H1 (cell line): ENCODE measurements at places on chromosomes 7 and 10.

DNA sequence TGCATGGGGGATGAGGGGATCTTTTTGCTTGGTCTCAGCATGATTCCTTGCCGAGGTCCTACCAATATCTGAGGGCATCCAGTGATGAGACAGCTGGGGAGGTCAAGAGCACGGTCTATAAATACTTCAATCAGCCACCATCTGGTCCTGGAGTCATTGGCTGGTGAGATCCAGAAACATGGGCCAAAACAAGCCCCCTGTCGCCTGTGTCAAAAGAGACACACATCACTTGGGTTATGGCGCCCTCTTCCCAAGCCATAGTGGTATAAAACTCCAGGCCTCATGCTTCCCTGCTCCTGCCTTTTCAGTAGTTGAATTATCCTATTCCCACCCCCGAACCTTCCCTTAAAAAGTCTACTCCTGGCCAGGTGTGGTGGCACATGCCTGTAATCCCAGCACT, 60.9 kb downstream of the SLC35B4 start:
- no peaks in the 10 kb centered on the region for H3K4me1 ChIP-seq
- no peak for DNase-seq

GRCh38 chr10:360653-361052, 225.4 kb downstream of the ZMYND11 start:
- H3K36me3 ChIP-seq = no peaks in the 10 kb centered on the region; the same call in 1 of the 2 replicates
- no peak overlapping the region for H3K27ac ChIP-seq

DNA sequence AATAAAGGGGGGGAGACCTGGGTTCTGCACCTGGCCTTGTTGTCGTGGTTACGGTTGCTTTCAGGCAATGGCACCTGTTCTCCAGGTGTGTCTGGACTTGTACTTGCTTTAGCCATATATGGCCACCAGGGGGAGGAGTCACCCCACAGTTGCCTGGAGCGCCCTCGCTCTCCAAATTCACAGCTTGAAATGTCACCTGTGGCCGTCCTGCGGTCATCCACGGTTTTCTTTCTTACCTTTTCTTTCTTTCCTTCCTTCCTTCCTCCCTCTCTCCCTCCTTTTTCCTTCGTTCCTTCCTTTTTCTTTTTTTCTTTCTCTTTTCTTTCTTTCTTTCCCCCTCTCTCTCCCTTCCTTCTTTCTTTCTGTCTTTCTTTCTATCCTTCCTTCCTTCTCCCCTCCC, 157.2 kb upstream of the ZNF92 start:
- H3K36me3 ChIP-seq = no peaks in the 10 kb centered on the region
- H3K27ac ChIP-seq = no peak overlapping the region
- H3K4me1 ChIP-seq = no peaks in the 10 kb centered on the region
- no peak overlapping the region for H3K4me3 ChIP-seq

- no peaks in the 10 kb centered on the region for H3K36me3 ChIP-seq
- H3K4me1 ChIP-seq = peaks cover 7% of the 10 kb centered on the region
- no peaks in the 10 kb centered on the region for H3K27me3 ChIP-seq
- no peak overlapping the region for H3K4me3 ChIP-seq
Measured at GRCh38 chr7:34157137-34157536, 251.8 kb downstream of the BMPER start.

GRCh38 chr7:132395361-132395760, 180.9 kb downstream of the PLXNA4 start:
- no peaks in the 10 kb centered on the region for H3K36me3 ChIP-seq
- no peaks in the 10 kb centered on the region for H3K27me3 ChIP-seq
- no peak for DNase-seq
- no peak overlapping the region for H3K4me3 ChIP-seq

- no peak overlapping the region for H3K4me3 ChIP-seq
- no peaks in the 10 kb centered on the region for H3K27me3 ChIP-seq
- H3K36me3 ChIP-seq = no peaks in the 10 kb centered on the region
Measured at GRCh38 chr7:20745702-20746101, 41.0 kb downstream of the SP8 start.

DNA sequence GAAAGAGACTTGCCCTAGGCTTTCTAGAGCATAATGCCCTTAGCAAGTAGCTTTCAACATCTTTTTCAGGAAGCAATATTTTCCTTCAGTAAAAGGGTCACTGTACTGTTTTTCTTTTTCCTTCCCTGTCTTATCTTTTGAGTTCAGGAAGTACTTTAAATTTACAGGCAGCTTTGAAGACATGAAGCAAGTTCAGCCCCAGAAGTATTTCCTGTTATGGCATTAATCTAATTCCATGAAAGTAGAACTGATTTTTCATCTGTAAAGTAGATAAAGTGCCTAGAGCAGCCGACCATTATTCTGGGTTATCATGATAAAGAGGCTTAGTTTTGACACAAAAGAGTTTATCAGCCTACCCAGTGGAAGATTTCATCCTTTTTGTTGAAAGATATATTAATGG, 288.2 kb downstream of the ADK start:
- no peak overlapping the region for H3K27ac ChIP-seq
- H3K4me1 ChIP-seq = no peaks in the 10 kb centered on the region
- H3K36me3 ChIP-seq = no peaks in the 10 kb centered on the region
- H3K4me3 ChIP-seq = no peak overlapping the region
- no peak for DNase-seq

GRCh38 chr10:3281941-3282673, 109.5 kb upstream of the PITRM1 start:
- H3K4me3 ChIP-seq = no peak overlapping the region
- H3K36me3 ChIP-seq = no peaks in the 10 kb centered on the region
- no peaks in the 10 kb centered on the region for H3K27me3 ChIP-seq
- DNase-seq = no peak
- no peak overlapping the region for H3K27ac ChIP-seq
